COLO829 (cell line): ENCODE measurements at places on chromosomes 12 and 14.

DNA sequence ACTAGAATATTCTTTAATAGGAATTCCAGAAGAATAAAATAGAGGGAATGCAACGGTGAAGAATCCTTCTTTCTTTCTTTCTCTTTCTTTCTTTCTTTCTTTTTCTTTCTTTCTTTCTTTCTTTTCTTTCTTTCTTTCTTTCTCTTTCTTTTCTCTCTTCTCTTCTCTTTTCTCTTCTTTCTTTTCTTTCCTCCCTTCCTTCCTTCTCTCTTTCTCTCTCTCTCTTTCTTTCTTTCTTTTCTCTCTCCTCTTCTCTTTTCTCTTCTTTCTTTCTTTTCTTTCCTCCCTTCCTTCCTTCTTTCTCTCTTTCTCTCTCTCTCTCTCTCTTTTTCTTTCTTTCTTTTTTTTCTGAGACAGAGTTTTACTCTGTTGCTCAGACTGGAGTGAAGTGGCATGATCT lies 160.8 kb upstream of the PRICKLE1 start:
- no peak for DNase-seq

- peak; percentile 62 for DNase-seq
Measured at GRCh38 chr12:75982169-75982564, 49.4 kb downstream of the PHLDA1 start.

GRCh38 chr12:66036317-66036716 lies 94.2 kb downstream of the LLPH start:
- peak; percentile 6 for DNase-seq

DNA sequence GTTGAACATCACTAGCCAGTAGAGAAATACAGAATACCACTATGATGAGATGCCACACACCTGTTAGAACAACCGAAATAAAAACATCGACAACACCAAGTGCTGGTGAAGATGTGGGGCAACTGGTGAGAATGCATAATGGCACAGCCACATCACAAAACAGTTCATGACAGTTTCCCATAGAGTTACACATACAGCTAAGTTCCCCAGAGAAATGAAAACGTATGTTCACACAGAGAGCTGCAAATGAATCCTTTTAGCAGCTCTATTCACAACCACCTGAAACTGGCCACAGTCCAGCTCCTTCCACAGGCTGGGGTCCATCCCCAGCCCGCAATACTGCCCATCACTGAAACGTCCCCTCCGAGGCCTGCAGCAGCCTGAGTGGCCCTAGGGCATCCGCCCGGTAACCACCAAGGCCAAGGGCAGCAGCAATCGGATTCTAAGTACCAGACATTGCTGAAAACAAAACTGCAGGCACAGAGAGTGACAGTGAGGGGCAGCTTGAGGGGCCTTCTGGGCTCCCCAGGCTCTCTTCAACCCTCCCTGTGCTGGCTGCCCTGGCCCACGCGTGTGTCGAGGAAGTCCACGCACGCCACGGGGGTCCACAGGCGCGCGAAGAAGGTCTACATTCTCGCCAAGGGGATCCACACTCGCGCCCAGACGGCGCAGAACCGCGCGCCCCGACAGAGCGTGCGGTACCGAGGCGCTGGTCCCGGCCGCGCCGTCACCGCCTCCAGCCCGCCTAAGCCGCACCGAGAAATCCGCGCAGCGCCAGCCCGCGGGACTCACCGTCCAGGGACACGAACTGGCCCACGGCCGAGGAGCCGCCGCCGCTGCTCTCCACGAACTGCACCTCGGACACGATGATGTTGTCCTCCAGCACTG lies 903 bp downstream of the BRF1 start:
- no peak for DNase-seq

DNA sequence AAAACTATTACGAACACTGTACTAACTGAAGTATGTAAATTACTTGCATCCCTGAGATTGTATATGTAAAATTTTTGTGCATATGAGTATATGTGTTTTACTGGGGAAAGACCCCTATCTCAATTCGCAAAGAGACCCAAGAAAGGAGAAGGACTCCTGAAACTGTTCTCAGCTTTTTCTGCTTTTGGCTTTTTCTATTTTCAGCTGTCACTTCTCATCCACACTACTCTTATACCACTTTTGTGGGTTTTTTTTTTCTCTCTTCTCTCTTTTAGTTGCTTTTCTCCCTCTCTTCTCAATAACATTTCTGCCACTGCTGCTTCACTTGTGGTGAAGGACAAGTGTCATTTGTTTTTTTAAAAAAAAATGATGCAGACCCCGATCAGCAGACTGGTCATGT lies 39.8 kb downstream of the NIN start:
- no peak for DNase-seq

DNA sequence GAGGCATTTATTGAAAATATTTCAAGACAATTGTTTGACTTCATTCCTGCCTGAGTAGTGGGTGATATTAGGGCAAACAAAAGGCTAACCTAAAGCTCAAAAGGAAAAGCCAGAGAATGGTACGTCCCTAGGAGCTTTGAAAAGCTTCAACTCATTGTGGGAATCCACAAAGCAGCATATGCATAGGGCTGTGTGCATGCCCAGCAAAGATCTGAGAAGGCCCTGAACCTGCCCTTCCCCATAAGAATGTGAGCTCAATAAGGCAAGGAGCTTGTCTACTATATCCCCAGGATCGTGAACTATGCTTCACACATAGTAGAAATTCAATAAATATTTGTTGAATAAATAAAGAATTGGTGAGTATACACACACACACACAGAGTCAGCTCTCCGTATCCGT lies 19.1 kb upstream of the RAD52 start:
- no peak for DNase-seq

- DNase-seq = no peak
Measured at GRCh38 chr12:4445156-4446101, at the start of gene FGF6. Gene FGF6, minus strand, starts transcription at chr12:4445815. Its CDS starts 245 bp downstream, at chr12:4445570.

- no peak for DNase-seq
Measured at GRCh38 chr12:130161261-130162243, 712 bp upstream of the FZD10 start.

DNA sequence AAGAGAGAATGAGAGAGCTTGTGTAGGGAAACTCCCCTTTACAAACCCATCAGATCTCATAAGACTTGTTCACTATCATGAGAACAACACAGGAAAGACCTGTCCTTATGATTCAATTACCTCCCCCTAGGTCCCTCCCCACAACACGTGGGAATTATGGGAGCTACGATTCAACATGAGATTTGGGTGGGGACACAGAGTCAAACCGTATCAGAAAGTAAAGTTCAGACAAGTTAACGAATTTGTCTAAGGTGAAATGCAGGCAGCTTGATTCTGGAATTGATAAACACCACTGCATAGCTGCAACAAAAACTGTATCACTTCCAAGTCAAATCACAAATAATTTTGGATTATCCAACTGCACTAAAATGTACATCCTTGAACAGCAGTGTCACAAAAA lies 47.4 kb downstream of the FOXN3 start:
- DNase-seq = no peak

DNA sequence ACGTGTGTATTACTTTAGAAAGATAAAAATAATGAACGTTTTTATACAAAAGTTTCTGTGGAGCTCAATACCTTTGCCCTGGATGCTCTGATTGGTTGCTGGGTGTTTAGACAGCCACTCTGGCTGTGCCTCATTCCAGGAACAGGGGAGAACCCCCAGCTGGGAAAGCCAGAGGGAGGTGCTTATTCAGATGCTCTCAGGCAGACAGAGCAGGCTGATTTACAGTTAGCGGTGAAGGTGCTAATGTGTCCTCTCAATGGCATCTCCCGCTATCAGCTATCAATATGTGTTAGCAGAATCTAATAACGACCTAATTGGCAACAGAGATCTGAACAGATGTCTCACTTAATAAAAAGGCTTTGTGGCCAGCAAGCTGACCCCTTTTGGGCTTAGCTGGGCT lies 402.3 kb downstream of the NUAK1 start:
- DNase-seq = no peak

GRCh38 chr12:46209914-46210872 lies 58.6 kb downstream of the SLC38A1 start:
- DNase-seq = no peak

GRCh38 chr12:10722502-10722904 lies 620 bp downstream of the YBX3 start:
- DNase-seq = peak; percentile 28

DNA sequence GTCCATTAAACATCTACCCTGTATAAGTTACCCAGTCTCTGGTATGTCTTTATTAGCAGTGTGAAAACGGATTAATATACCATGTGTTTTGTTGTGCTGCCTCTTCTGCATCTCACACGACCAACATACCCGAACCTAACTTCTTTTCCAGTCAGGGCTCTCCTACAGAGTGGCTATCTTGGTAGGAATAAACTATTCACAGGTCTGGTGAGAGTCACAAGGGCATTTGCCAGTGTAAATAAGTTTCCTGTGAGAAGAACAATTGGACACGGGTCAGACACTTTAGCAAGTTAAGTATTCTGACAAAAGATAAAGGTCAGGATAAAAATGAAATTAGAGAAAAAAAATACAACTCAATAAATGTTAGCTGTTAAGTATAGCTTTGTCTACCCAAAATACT lies 60.9 kb downstream of the MYF5 start:
- no peak for DNase-seq

GRCh38 chr12:104357421-104357952 lies 53.9 kb downstream of the EID3 start:
- DNase-seq = no peak

DNA sequence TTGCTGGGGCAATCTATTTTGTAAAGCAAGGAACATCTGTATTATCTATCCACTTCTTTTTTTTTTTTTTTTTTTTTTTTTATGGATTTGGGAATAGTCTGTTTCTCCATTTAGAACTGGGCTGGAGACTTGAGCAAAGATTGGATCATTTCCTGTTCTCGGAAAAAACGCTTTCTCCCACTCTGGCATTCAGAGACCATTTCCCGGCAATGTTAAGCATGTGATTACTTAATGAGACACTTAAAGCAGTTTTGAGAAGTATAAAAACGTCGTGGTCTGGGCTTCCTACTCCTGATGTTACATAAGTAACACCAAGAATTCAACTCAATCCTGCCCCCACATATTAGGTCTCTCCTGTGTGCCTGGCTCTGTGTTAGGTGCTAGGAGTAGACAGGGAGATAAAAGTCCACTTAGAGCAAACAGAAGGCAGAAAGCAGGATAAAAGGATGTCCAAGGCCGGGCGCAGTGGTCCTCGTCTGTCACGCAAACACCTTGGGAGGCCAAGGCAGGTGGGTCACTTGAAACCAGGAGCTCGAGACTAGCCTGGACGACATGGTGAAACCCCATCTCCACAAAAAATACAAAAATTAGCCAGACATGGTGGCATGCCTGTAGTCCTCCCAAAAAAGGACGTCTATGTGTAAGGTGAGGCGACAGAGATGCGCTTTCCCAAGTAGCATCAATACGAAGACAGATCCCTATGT lies 152.1 kb upstream of the GSC start:
- DNase-seq = no peak

DNA sequence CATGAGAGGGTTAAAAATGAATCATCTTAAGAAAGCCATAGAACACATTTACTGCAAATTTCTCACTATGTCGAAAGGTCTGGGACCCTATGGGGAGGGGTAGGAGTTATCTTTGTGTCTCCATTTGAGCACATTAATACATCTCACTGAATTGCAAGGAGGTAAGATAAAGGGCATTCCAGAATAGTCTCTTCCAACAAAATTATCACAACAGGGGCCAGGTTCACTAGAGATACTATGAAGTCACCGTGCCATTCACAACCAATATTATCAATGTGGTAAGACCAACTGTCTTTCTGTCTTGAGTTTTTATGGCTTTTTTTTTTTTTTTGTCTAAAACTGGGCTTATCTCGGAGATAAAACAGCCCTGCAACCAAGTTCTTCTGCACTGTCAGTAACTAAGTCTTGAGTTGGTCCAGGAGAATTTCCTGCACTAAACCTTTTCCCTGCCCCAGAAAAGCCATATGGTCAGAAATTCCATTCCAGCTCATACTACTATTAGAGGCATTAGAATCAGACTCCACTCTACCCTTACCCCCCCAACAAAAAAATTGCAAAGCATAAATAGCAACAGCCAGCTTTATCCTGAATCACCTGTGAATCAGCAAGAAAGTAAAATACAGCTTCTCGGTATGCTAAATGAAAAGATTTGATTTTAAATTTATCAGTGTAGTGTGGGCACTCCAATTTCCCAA lies 79.7 kb downstream of the PTPRR start:
- no peak for DNase-seq

DNA sequence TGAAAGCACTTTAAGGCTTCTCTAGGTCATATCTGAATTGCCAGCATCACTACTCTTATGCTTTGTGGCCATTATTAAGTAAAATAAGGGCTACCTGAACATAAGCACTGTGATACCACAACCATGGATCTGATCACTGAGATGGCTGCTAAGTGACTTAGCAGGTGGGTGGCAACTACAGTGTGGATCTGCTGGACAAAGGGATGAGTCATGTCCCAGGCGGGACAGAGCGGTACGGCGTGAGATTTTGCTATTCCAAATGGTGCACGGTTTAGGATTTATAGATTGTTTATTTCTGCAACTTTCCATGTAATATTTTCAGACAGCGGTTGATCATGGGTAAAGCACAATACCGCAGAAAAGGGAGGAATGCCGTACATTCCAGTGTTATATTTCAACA lies 39.4 kb downstream of the MLXIP start:
- DNase-seq = no peak

DNA sequence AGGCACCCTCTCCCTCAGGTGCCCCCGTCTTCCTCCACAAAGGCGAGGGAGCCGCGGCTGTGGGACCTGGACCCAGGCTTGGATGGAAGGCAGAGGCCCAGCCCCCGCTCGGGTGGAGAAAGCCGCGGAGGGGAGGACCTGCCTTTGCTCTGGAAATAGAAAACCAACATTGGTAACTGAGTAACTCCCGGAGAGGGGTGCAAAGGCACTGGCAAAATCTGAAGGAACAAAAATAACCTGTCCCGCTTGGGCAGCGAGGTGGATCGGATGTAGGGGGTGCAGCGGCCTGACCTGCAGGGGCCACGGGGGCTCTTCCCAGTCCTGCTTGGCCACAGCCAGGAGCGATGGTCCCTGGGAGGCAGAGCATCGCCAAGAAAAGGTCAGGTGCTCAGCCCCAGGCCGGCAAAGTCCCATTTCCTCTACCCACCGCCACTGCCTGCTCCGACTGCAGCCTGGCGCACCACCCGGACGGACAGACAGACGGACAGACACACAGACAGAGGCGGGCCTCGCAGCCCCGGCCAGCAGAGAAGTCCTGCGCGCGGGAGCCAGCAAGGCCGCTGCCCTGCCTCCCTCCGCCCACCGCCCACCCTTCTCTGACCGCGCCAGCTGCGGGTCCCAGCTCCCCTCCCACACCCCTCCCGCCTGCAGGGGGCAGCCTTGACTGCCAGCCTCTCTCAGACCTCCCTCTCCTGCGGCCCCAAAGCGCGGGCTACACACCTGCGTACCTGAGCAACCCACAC lies 21.4 kb upstream of the TMEM106C start:
- DNase-seq = no peak

- DNase-seq = no peak
Measured at GRCh38 chr14:76491172-76491930, 115.4 kb downstream of the ESRRB start.

DNA sequence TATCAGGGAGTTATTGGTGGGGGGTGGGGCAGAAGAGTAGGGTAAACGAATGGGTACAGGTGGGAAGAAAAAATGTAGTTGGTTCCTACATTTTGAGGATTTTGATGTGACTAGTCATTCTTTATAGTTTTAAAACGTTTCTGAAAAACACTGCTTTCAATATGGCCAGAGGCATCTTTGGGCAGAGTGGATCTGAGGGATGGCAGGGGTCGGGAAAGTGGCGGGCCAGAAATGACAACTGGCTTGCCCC lies 527 bp upstream of the ATP23 start:
- no peak for DNase-seq
